ENCODE measurements at places on chromosomes 16 and 17.

- no peak for DNase-seq
Measured at GRCh38 chr16:88926374-88926990, 50.5 kb downstream of the CBFA2T3 start.

- no peak for DNase-seq
Measured at GRCh38 chr17:34301986-34302385, 16.4 kb downstream of the CCL11 start.

GRCh38 chr16:48592839-48593429, 17.0 kb downstream of the N4BP1 start:
- DNase-seq = no peak

GRCh38 chr17:37844158-37844976, 79.8 kb upstream of the TBC1D3K start:
- DNase-seq = peak; percentile 5

DNA sequence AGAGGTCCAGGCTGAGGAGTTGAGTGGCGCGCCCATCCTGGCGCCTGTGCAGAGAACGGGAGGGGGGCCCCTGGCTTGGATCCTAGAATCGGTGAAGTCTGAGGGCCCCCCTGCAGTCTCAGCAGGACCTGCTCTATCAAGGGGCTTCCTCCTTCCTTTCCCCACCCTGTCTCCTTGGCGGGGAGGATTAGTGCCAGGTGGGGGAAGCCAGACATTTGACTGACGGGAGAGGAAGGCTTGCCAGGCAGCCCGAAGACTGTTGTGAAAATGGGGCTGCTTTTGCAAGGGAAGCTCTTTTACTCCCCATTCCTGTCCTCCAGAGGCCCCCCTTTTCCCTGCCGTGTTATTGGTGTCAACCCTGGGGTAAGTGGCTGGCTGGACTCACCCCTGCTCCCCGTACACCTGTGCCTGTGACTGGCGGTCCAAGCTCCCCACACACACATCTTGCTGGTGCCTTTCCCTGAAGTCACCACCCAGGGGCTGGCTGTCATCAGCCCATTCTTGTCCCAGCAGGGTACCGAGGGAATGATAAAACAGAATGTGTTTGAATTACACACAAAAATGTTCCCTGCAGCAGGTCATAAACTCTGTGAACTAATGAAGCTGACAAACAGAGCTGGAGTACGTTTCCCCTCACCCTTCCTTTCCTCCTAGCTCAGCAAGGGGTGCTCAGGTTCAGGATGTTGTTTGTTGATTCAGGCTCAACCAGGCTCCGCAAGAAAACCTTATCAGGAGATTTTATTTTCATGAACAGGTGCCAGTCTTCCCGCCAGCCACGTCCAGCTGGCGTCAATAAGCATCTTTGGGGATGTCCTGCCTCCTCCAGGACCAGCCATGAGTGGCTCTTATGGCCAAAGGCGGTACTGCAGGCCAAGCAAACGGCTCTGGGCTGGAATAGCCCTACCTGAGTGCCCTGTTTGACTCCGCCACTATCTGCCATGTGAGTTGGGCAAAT, 4.4 kb upstream of the ARMC7 start:
- DNase-seq = no peak

DNA sequence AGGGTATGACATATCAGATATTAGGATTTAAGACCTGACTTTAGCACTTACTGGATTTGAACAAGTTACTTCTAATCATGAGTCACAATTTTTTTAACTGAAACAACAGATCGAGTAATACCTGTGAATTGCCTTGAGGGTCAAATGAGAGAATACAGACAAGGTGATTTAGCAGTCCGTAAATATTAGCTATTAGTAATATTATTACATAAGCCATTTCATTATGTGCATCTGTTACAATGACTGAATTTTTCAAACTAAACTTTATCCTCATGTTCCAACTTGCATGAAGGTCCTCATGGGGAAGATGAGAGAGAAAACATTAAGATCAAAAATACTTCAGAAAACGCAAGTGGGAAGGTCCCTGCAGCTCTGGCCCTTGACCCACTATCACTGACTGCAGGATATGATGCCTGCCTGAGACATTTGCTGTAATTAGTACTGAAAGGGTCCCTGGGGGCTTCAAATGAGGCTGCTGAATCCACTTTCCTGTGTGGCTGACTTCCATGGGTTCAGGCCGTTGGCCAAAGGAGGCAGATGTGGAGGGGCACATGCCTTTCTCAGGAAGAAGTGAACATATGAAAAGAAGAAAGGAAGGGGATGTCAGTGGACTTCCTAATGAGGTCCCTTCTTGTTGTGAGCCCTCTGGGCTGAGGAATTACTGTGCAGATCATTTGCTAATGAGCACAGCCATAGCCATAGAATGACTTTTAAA, 441.7 kb downstream of the CDH11 start:
- DNase-seq = no peak

DNA sequence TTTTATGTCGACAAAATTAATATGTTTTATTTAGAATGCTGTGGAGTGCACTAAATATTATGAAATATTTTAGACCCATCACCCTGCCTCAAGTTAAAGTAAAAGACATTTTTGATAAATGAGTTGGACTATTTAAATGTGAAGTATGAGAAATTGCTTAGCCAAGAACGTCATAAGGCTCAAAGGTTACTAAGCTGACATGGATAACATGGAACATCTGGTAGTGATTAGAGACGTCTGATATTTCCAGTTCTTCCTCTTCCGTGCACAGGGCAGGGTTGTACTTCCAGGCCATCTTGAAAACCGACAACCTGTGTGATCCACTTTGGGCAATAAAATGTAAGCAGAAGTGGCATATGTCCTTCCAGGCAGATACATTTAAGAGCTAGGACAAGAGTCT, 7.2 kb upstream of the CCL8 start:
- DNase-seq = no peak

DNA sequence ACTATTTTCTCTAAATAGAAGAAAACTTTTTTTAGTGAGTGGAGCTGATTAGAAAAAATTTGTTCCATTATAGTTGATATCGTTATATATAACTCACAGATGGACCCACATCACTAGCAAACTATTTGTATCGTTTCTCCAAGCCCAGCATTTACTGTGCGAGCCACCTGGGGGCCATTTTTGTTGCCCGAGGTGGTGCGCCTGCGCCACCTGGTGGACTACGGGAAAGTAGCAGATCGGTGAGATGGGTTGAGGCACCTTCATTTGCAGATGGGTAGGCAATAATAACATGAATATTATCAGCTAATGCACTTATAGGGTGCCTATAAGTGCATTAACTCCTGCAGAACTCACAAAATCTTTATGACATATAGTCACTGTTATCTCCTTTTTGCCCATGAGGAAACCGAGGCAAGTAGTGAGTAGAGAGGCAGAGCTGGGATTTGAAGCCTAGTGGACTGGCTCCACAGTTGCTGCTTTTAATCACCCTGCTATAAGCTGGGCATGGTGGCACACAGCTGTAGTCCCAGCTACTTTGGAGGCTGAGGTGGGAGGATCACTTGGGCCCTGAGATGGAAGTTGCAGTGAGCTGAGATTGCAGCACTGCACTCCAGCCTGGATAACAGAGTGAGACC, 23.2 kb upstream of the NTN1 start:
- peak; percentile 59 for DNase-seq

- peak; percentile 18 for DNase-seq
Measured at GRCh38 chr16:1678500-1679098, 520 bp downstream of the JPT2 start.

GRCh38 chr17:32398946-32399345, 45.4 kb upstream of the PSMD11 start:
- DNase-seq = no peak

- DNase-seq = no peak
Measured at GRCh38 chr16:10579965-10580882, at the start of gene EMP2. Gene EMP2, minus strand, starts transcription at chr16:10580598. Its CDS starts 32,981 bp downstream, at chr16:10547617.

DNA sequence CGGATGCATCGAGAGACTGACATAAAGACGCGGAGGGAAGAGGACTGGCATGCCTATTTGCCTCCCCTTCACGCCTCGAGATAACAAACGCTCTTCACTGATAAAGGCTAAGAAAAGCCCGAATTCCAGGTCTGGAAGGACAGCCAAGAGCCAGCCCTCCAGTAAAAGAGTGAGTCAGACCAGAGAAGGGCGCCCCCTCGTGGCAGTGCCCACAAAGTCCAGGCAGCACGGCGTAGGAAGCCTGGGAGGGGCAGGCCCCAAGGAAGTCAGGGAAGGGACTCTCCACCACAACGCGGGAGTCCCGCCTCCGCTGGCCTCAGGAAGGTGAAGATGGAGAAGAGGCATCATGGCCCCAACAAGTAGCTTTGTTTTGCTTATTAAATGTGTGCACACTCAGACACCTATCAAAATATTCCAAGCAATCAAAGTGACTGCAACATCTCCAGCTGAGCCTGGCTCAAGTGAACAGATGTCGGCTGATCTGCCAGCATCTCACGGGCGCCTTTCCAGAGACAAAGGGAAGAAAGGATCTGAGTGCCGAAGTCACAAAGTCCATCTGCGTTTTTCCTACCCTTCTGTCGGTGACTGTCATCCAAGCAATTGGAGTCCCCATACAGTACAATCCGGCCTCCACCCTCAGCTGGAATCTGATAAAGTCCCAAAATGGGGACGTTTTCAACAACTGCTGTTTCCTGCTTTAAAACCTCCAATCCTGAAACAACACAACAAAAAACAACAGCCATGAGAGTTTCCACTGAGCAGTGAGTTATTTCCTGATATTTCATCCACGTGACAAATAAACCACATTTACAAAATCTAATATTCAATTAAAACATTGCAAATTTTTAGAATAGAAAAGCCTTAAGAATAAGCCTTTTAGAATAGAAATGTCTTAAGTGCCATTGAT, 20.4 kb upstream of the SLC38A8 start:
- DNase-seq = peak; percentile 46

DNA sequence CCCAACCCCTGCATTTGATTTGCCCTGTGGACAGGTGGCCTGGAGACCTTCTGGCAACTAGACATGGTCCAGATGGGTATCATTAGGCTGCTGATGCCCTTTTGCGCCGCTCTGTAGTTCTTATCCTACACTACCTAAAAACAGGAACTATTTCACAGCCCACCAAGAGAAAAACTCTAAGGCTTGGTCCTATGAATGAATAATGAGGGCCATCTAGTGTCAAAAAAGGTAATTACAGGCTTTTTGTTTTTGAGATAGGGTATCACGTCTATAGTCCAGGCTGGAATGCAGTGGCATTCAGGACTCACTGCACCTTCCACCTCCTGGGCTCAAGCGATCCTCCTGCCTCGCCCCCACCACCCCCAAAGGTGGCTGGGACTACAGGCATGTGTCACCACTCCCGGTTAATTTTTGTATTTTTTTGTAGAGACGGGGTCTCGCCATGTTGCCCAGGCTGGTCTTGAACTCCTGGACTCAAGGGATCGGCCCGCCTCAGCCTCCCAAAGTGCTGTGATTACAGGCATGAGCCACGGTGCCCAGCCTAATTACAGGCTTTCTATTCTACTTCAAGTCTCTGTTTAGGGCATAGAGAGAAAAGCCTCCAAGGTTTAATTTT, 20.9 kb downstream of the COIL start:
- DNase-seq = no peak

GRCh38 chr17:309361-309888, 43.2 kb downstream of the RPH3AL start:
- DNase-seq = no peak

DNA sequence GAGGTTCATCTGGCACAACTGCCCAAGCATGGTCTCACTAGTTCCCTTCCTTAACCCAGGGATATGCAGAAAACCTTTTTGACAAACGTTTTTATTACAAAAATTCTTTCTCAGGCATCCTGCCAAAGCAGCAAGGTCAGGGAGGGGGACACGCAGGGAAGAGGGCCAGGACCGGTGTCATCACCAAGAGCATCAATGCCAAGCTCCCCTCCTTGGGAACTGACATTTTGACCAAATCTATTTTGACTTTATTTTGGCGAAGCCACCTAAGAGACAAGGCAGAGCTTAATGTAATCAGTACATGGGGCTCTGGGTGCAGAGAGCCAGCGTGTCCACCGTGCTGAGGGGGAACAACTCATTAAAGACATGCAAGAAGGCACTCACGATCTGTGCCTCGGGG, 265.2 kb downstream of the CBLN1 start:
- DNase-seq = no peak

- no peak for DNase-seq
Measured at GRCh38 chr17:4033751-4034251, 69.6 kb upstream of the ATP2A3 start.

DNA sequence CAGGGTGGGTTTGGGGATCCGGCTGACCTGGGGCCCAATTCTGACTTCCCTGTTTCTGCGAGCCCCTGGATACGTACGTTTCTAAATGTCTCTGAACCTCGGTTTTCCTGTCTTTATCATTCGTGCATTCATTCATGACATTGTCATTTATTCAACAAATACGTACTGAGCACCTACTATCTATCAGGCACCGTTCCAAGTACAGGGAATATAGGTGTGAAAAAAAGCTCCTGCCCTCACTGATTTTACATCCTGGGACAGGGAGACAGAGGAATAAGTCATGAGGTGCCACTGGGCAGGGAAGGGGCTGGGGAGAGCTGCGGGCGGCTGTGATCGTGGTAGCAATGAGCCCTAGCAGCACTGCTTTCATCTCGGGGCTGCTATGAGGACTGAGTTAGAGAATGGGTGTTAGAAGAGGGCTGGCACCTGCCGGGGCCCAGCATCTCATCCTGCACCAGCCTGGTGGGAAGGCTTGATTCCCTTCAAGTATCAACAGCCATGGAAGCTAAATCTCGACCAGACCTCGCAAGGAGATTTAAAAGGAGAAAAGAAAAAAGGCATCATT, 88.3 kb upstream of the DNAH17 start:
- DNase-seq = no peak

GRCh38 chr17:82351254-82351712, 7.8 kb upstream of the TEX19 start:
- no peak for DNase-seq

DNA sequence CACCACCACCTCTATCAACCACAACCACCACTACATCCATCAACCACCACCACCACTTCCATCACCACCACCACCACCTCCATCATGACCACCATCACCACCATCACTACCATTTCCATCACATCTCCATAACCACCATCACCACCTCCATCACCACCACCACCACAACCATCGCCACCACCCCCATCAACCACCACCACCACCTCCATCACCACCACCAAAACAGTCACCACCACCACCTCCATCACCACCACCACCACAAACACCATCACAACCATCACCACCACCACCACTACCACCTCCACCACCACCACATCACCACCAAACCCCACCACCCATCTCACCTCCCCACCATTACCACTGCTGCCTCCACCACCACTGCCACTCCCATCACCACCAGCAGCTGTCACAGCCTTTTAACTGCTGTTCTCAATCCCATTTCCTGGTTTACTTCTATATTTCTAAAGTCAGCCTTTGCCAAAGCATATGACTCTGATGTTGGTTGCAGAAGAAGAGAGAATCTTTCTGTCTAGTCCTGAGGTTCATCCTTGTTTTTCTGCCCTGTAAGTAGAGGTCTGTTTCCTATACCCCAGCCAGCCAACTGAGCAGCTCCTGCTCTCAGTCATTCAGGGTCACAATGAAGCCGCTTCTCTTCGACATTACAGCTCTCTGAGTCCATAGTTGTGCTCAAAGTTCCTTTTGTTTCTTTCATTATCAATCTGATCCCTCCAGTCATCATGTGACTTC, 14.0 kb downstream of the MARCHF10 start:
- DNase-seq = no peak

DNA sequence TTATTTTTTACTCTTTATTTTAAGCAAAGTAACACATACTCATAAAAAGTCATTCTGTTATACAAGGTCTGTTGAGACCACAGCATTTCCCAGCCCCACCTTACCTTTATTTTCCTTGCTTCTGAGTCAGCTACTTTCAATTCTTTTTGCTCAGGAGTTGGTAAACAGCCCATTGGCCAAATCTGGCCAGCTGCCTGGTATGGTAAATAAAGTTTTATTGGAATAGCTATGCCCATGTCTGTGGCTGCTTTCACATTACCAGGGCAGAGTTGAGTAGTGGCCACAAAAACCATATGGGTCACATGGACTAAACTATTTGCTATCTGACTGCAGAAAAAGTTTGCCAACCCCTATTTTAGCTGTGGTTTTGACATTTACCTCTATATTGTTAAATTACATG, 3.4 kb upstream of the NSRP1 start:
- no peak for DNase-seq
